Neural progenitor cell (in vitro differentiated cells): ENCODE measurements at places on chromosomes 7 and 10. TPM values are rescaled to one million over a fixed set of nuclear protein-coding genes. Genes with fewer than 3 reads are reported as not detected.

DNA sequence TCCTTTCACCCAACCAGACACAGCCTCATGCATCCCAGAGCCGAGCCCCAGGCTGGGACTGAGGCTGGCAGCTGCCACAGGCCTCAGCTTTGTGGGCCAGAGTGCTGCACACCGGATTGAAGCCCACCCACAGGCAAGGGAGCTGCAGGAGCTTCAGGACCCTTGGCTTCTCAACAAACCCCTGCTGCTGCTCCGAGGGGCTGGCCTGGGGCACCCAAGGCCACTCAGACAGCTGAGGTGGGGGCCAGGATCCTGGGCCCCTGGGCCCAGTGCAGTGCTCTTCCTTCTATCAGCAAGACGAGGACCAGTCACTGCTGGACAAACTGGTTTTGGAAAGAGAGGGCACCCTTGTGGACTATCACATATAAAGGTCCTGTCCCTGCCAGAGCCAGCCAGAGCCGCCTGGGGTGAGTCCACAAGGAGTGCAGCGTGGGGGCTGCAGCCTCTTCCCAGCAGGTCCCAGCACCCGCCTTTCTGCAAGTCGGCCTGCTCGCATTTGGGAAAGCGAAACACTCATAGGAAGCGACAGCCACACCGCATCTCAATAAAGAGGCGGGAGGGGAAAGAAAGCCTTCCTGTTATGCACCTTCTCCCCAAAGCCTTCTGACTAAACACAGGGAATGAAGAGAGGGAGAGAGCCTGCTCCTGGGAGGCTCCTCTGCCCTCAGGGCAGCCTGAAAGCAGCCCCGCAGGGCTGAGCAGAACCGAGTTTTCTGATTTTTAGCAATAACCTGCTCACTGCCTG lies 9.5 kb upstream of the TCERG1L start:
- peaks cover 23% of the 10 kb centered on the region for H3K4me1 ChIP-seq
- no peaks in the 10 kb centered on the region for H3K36me3 ChIP-seq
- DNase-seq, result peak; percentile 22
- H3K27ac ChIP-seq, result no peak overlapping the region
- no peak overlapping the region for H3K4me3 ChIP-seq

DNA sequence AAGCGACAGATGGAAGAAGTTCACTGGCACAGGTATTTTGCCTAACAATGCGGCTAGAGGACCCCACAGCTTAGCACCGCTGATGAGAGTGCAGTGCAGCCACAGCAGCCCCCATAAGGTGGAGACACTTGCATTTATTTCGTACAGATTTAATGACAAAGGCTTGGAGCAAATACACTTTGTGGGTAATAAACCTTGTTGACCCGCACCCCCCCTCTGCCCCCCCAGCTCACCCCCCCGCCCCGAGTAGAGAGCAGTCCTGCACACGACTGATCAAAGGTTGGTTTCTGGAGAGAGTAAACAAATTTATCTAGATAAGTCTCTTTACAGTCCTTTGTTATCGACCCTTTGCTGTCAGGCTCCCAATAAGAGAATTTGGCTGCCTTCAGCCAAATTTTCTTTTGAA lies 96.7 kb upstream of the LRGUK start:
- H3K27ac ChIP-seq, result no peak overlapping the region
- H3K36me3 ChIP-seq, result no peaks in the 10 kb centered on the region
- H3K27me3 ChIP-seq, result no peaks in the 10 kb centered on the region
- no peaks in the 10 kb centered on the region for H3K4me1 ChIP-seq

DNA sequence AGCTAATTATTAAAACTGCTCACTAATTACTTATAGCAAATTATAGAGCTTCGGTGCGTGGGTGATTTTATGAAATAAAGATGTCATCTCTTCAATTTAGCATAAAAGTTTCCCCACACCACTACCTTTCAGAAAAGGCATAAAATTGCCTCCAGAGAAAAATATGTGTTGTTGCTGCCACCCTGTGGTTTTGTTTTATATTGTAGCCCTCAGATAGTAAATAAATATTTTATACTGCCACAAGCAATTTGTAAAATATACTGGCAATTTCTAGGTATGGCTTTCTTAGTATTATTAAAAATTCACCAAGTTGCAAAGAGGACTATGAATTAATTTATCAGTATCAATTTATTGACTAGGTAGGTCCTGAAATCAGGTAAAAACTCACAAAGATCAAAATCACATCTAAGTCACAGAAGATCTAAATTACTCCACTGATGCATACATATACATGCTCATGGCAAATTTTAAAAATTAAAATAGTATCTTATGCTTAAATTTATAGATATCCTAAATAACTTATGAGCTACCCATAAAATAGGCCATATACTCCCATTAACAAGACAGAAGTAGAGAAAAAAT lies 26.5 kb downstream of the ASNS start:
- H3K36me3 ChIP-seq, result no peaks in the 10 kb centered on the region
- no peak overlapping the region for H3K4me3 ChIP-seq
- DNase-seq, result peak; percentile 31
- no peaks in the 10 kb centered on the region for H3K4me1 ChIP-seq
- no peak overlapping the region for H3K27ac ChIP-seq
- H3K27me3 ChIP-seq, result no peaks in the 10 kb centered on the region

Gene EPDR1
- total RNA-seq, result 6.8 and 10.6 TPM in 2 replicates

Gene PALD1
- 9.6 and 20.4 TPM in 2 replicates for total RNA-seq

Gene PBLD
- 3.2 and 5.8 TPM in 2 replicates for total RNA-seq

Gene PTPRZ1
- 119 and 154 TPM in 2 replicates for total RNA-seq

Gene NME8
- 0.34 and 9.0 TPM in 2 replicates for total RNA-seq

Gene HOXA5
- total RNA-seq, result not detected in 2 replicates
